ENCODE measurements at places on chromosomes 3 and 15.

DNA sequence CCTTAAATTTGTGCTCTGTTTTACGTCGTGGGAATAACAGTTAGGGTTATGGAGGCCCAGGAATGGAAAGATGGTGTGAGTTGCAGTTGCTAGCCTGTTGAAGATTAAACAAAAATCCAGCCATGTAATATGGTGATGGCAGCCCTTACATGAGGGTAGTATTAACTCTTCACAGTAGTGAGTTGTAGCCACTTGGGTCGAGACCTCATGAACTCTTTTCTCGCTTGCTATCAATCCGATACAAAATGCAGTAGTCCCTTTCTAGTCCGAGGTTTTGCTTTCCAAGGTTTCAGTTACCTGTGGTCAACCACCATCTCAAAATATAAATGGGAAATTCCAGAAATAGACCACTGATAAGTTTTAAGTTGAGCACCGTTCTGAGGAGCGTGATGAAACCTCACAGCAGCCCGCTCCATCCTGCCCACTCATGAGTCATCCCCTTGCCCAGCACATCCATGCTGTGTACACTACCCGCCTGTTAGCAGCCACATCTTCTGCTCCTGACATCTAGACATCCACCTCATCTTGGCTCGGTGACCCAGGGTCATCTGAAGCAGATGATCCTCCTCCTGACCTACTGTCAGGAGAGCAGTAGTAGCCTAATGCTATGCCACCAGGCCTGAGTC, 177.9 kb downstream of the CDIN1 start:
- no peak for DNase-seq

- DNase-seq, result no peak
Observed at GRCh38 chr3:142027735-142028134, 121.6 kb downstream of the TFDP2 start.

DNA sequence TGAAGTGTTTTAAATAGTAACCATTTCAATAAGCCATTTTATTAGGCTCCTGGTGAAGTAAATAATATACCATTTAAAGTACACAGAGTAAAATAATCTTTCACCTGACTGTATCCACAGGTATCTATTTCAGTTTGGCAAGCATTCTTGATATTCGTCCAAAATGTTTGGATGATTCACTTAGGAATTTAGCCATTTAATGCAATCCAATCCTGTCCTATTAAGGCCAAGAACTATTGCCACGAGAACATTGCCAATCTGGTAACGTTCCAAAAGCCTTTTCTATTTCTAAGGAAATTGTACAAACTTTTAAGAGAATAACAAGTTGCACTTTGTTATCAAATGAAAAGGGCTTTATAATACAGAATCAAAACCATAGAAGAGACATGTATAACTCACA, 209.8 kb upstream of the THRB start:
- DNase-seq, result no peak

- no peak for DNase-seq
Observed at GRCh38 chr3:177889652-177890358, 646.4 kb upstream of the KCNMB2 start.
